Inflammatory macrophage treated with lipopolysaccharide for 4 hours (primary cell): ENCODE measurements at places on chromosomes 11 and 22.

DNA sequence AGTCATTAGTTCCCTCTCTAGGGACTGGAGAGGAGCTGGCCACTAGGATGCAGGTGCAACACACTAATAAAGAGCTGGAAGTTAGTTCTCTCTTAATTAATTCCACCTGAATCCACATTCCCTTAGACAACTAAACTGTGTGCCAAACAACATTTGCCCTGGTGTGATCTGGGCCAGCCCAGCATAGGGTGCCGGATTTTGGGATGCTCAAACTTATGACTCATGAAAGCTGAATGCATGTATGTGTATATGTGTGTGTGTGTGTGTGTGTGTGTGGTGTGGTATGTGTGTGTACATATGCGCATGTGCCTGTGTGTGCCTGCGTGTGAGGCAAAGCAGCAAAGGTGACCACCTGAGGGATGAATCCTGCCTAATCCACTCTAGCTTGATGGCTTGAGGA, 110.7 kb downstream of the EHF start:
- no peak for DNase-seq

DNA sequence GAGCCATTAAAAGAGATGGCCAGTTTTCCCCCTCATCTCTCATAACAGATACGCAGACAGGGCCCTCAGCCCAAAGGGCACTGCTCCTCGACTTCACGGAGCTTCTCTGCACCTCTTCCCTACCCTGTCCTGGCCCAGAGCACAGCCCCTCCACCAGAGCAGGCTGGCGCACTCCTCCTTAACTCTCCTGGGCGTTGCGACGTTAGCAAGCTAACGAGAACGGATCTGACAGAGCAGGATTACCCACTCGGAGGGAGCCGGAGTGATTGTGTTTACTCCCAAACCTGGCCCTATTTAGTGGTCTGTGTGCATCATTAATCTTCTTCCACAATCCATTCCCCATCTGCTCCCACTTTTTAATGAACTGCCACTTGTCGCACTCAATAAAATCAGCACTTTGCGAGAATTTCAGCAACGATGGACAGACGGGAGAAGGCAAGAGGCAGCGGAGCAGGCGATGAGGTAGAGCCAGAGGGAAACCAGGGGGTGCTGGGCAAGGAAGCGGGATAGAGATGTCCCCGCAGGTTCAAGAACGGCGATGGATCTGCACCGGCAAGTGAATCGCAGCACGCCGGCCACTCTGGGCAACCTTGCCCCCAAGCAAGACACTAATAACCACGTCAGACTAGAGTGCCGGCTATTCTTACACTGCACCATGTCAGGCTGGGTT, 159.4 kb downstream of the BUD13 start:
- DNase-seq, result no peak

- peak; percentile 66 for DNase-seq
Measured at GRCh38 chr11:56624661-56625110, 10.0 kb upstream of the OR5M1 start.

GRCh38 chr22:43512279-43512678, 100.5 kb downstream of the MPPED1 start:
- DNase-seq, result no peak

GRCh38 chr22:19832476-19833108, 22.1 kb downstream of the GNB1L start:
- no peak for DNase-seq

GRCh38 chr11:126420698-126421256, 65.3 kb downstream of the ST3GAL4 start:
- DNase-seq, result no peak

GRCh38 chr11:18106688-18107087, 806 bp upstream of the SAAL1 start:
- no peak for DNase-seq

- DNase-seq, result peak; percentile 72
Measured at GRCh38 chr11:64094463-64095260, 58.9 kb downstream of the FLRT1 start.

DNA sequence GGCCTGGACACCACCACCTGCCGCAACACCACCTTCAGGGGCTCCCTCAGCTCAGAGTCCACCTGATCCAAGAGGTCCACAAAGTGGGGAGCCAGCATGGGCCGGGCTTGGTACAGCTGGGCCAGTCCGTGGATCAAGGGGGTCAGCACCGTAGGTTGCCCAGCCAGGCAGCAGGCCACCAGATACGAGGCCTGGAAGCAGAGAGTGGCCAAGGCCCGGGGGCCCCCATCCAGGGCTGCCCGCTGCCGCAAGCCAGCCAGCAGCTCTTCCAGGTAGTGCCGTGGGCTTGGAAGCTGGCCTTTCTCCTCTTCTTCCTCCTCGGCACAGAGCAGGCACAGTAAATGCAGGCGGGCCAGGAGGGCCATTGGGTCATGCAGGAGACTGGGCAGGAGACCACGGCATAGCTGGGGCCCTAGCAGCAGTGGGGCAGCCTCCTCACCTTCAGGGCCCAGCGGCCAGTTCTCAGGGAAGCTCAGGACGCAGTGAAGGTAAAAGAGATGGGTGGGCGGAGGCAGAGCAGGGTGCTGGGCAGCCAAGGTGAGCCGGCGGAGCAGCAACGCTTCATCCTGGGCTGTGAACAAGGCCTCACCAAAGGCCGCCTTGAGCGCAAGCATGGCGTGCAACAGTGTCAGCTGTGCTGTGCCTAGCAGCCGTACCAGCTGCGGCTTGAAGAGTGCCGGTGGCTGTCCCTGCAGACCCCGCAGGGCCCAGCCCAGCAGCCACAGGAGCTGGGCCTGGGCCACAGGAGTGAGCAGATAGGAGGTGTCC, 1.7 kb downstream of the AP5B1 start:
- DNase-seq, result no peak
